Aortic smooth muscle cell (primary cell): ENCODE measurements at places on chromosomes 2 and 18. TPM values are rescaled to one million over a fixed set of nuclear protein-coding genes. Genes with fewer than 3 reads are reported as not detected.

Gene CREG2
- total RNA-seq: 0.37 and 1.1 TPM in 2 replicates

Gene ABCG8
- total RNA-seq: not detected in 2 replicates

Gene CYS1
- total RNA-seq: 1.7 and 2.0 TPM in 2 replicates

Gene ALPG
- not detected in 2 replicates for total RNA-seq

Gene ZNF804A
- 0.13 and 0.25 TPM in 2 replicates for total RNA-seq

Gene GAL3ST2
- total RNA-seq: not detected in 2 replicates

Gene TTN
- 5.6 and 6.9 TPM in 2 replicates for total RNA-seq

Gene EMILIN2
- 4.9 and 10.3 TPM in 2 replicates for total RNA-seq

Gene GULP1
- total RNA-seq: 58.0 and 62.0 TPM in 2 replicates

Gene RRM2
- total RNA-seq: 21.9 and 40.6 TPM in 2 replicates

Gene ARHGEF33
- total RNA-seq: 0.37 and 0.40 TPM in 2 replicates

Gene TMEM131
- total RNA-seq: 27.1 and 32.4 TPM in 2 replicates

Gene SLC19A3
- total RNA-seq: 0.06 and 0.40 TPM in 2 replicates

Gene CDK15
- 0.12 TPM in 1 of 2 replicates, not detected in the other for total RNA-seq

Gene DSC1
- not detected in 2 replicates for total RNA-seq

Gene STPG4
- 0.44 and 0.53 TPM in 2 replicates for total RNA-seq

Gene FER1L5
- 0.25 and 0.53 TPM in 2 replicates for total RNA-seq

Gene CNGA3
- 0.13 TPM in 1 of 2 replicates, not detected in the other for total RNA-seq

Gene PCARE
- not detected in 2 replicates for total RNA-seq

Gene PELI1
- 13.2 and 15.0 TPM in 2 replicates for total RNA-seq

Gene RGPD4
- under 0.01 TPM in 1 of 2 replicates, not detected in the other for total RNA-seq

Gene GPR39
- total RNA-seq: 7.5 and 10.7 TPM in 2 replicates

Gene ADCYAP1
- total RNA-seq: 0.19 and 0.53 TPM in 2 replicates

Gene FNDC4
- total RNA-seq: 87.1 and 98.2 TPM in 2 replicates

Gene ONECUT2
- total RNA-seq: under 0.01 TPM in 2 replicates

Gene SNX17
- 136 and 145 TPM in 2 replicates for total RNA-seq

Gene SDC1
- 4.6 and 5.3 TPM in 2 replicates for total RNA-seq

Gene CCDC74B
- total RNA-seq: 6.8 and 7.1 TPM in 2 replicates

Gene MEX3C
- 32.8 and 35.6 TPM in 2 replicates for total RNA-seq

Gene RALBP1
- total RNA-seq: 69.7 and 72.4 TPM in 2 replicates
